ENCODE measurements at places on chromosomes 7 and 10.
A peak's percentile ranks its signal among the peaks of the same experiment; 100 is the strongest.

DNA sequence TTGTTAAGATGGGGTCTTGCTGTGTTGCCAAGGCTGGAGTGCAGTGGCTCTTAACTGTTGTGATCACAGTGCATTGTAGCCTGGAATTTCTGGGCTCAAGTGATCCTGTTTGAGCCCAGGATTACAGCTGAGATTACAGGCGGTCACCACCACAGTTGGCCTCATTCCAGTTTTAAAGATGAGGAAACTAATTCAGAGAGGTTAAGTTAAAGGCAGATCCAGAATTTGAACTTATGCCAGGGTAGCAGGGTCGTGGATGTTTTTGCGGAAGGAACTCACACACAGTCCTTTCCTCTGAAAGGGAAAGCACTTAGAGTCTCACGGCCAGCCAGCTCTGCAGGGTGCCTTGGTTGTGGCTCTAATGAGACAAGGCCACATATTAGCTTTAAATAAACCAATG is 84.7 kb downstream of the MMRN2 start:
- no peak for DNase-seq

DNA sequence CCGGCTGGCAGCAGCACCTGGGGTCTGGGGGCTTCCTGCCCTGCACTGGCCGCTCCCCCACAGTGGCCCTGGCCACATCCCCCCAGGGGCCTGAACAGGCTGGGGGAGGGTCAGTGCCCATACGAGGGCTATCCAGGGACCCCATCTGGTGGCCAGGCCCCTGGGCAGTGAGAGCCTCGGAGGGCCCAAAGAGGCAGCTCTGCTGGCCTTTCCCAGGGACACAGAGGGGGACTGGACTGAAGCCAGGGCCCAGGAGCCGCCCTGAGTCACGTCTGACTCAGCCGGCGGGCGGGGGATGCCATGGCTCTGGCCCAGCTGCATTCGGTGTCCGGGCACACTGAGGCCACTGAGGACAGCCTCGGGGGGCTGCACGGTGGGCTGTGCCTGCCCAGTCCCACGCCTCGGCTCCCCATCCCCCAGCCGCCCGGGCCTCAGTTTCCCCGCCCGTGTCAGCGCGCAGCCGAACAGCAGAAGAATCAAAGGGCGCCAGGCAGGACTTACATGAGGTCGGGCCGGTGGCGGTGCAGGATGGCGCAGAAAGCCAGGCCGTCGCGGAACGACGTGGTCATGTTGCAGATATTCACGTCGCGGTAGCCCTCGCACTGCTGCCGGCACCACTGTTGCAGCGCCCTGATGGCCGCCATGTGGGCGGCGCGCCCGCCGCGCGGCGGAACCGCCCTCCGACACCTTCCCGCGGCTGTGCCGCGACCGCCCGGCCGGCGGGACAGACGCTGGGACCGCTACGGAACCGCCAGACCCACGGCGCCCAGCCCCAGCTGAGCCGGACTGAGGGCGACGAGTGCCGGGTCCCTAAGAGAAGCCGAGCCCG is at the start of gene MICALL2:
Gene MICALL2, minus strand, starts transcription at position 788 of the 829 bp plus-strand sequence. Its CDS starts 144 bp downstream, at position 644.
- no peak for DNase-seq

GRCh38 chr7:95213809-95214492 is 110.4 kb downstream of the PON1 start:
- no peak for DNase-seq

- peak; percentile 32 for DNase-seq
These were observed 754 bp downstream of the SEMA3D start for GRCh38 chr7:85186083-85186520.

Data from DMS79 (cell line).